Activated CD8-positive, alpha-beta memory T cell treated with anti-CD3 and anti-CD28 coated beads for 1 hour (primary cell): ENCODE measurements at places on chromosomes 5 and 9.

DNA sequence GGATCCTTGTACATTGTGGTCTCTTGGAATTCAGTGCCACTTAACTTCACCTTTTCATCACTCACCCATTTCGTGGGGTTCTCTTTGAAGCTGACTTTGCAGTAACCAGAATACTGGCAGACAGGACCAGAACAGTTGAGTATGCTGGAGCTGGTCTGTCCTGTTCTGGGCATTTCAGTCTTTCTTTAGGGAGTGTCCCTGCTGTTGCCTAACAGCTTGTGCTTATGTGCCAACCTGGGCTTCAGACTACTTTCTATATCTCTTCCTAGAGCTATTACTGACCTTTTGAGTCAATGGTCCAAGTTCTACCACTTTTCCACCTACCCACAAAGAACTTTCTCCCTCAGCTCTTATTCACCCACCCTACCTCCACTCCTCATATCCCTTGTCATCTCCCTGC is 10.0 kb upstream of the INSL6 start:
- DNase-seq = no peak

DNA sequence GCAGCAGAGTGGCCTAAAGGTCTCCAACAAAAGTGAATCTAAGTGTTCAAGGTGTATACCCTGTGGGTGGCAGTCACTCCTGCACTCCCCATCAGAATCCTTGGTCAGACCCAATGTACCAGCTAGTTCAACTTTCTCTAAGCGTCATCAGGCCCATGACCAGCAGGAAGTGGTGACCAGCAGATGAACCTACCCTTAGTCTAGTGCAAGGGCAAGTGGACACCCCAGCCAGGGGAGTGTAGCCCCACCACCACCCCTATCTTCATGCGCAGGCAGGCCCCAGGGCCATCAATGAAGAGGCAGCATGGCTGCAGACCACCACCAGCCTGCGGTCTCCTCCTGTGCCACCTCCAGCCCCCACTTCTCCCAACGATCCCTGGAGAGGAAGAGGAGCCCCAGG is 213.1 kb downstream of the AGTPBP1 start:
- no peak for DNase-seq

DNA sequence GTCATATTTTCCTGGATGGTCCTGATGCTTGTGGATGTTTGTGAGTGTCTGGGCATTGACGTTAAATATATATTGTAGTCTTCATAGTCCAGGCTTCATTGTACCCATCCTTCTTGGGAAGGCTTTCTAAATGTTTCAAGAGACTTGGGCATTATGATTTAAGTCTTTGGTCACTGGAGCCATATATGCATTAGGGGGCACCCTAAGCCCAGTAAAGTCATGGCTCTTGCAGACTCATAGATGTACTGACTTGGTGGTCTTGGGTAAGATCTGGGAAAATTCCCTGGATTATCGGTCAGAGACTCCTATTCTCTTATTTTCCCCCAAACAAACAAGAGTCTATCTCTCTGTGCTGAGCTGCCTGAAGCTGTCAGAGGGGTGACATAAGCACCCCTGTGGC is 271.1 kb downstream of the TRIM36 start:
- no peak for DNase-seq

- DNase-seq = no peak
These were observed 652.3 kb downstream of the BNC2 start for GRCh38 chr9:16217943-16218701.

GRCh38 chr5:160097991-160098390 is 21.3 kb downstream of the PWWP2A start:
- no peak for DNase-seq

DNA sequence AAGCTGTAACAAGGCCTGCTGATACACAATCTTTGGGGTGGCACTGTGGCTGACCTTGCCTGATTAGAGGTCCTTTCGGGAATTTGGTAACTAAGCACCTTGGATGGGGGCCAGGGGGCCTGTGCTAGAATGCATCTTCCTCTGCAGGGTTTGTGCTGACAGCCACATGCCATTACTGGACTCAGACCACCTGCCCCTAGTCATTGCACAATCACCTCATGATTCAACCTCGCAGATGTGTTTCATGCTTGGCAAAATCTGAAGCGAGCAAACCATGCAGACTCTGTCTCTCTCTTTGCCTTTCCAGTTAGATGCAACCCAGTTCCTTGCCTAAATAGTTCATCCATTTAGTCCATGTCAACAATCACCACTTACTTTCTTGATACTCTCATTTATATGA is 96.5 kb upstream of the ERCC6L2 start:
- DNase-seq = no peak

DNA sequence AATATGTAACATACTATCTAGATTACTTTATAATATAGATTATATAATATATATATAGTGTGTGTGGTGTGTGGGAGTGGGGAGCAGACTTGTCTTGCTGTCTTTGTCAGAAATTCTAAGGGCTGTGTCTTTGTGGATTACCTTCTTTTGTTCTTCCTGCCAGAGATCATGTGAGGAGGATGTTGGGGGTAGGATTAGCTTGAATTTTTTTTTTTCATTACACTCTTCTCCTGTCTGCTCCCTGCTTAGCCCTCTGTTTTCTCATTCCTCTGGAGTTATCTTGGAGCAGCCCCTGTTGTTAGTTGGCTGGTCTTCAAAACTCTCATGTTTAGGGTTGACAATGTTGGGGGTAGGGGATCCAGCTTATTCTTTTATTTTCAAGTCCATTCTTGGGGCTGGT is 21.0 kb upstream of the C9orf40 start:
- DNase-seq = no peak
